ENCODE measurements at places on chromosomes 4 and X. TPM values are rescaled to one million over a fixed set of nuclear protein-coding genes. Genes with fewer than 3 reads are reported as not detected.

LONRF3 gene
- 5.5 TPM for total RNA-seq

TMEM35A gene
- 1.1 TPM for total RNA-seq

PDE6B gene
- 10.7 TPM for total RNA-seq

TNMD gene
- 0.63 TPM for total RNA-seq

PPEF2 gene
- not detected for total RNA-seq

GRCh38 chr4:152558396-152558795 is 22.5 kb upstream of the FBXW7 start:
- DNase-seq: no peak

DNA sequence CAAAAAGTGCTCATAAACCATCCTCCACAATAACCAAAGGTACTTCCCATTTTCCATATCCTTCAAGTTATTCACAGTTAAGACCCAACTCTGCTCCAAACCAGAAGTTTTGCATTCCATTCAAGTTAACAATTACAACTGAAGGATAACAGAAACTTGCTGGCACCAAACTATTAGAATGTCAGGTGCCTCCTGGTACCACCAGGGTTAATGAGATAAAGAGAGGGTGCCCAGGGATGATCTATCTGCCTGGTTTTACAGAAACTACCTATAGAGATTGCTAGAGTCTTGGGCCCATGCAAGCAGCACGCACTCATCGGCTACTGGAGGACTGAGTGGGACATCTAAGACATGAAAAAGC is 114.6 kb downstream of the RBM47 start:
- DNase-seq: peak; percentile 27

- DNase-seq: no peak
Measured at GRCh38 chr4:72388521-72388920, 180.5 kb downstream of the ADAMTS3 start.

DNA sequence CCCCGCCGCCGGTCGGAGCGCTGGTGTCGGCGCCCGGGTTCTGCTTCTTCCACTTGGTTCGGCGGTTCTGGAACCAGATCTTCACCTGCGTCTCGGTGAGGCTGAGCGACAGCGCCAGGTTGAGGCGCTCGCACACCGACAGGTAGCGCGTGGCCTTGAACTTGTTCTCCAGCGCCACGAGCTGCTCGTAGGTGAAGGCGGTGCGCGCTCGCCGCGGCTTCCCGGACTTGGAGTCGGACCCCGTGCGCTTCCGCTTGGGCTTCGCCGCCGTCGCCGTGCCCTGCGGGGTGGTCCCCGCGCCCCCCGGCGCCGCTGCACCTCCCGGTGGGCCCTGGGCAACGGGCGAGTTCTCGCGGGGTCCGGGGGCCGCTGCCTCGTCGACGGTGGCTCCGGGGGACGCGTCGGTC is 3.1 kb downstream of the NKX1-1 start:
- peak; percentile 10 for DNase-seq

DNA sequence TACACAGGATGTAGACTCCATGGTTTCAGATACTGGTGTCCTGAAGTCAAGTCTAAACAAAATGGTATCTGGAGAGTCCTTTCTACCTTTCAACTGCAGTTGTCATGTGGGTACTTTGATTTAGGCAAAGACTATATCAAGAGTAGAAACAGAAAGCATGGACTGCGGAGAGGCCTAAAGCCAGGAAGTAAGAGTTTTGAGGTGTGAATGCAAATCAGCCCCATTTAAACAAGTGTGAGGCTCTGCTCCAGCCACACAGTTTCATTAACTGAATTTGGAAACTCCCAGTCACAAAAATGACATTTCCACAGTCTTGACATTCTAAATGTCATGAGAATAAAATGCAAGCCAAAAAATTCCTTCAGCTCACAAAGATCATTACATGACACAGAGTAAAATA is 87.2 kb upstream of the MCF2 start:
- DNase-seq: no peak

DNA sequence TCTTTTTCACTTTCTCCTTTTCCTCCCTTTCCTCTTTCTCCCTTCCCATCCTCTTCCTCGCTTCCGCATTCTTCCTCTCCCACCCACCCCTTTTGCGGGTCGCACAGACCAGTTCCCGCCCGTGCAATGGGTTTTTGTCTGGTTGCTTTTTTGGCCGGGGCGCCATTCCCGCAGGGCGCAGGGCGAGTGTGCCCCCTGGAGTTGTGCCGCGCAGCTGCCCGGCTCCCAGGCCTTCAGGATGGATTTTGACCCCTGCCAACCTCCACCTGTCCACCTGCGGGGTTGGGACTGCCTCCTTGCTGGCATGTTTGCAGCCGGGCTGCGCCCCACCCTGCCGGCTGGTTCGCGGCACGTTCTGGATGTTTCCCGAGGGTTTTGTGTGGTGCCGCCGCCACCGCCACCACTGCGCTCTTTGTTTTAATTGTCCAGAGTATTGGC is 578 bp upstream of the SEL1L3 start:
- DNase-seq: peak; percentile 77

- DNase-seq: no peak
Measured at GRCh38 chr4:101175896-101176676, 171.2 kb downstream of the PPP3CA start.

GRCh38 chr4:143188136-143189088 is 3.7 kb downstream of the USP38 start:
- no peak for DNase-seq

- no peak for DNase-seq
Measured at GRCh38 chrX:45322382-45322781, 121.7 kb upstream of the DIPK2B start.

- peak; percentile 78 for DNase-seq
Measured at GRCh38 chr4:7970361-7970946, 30.8 kb upstream of the AFAP1 start.

DNA sequence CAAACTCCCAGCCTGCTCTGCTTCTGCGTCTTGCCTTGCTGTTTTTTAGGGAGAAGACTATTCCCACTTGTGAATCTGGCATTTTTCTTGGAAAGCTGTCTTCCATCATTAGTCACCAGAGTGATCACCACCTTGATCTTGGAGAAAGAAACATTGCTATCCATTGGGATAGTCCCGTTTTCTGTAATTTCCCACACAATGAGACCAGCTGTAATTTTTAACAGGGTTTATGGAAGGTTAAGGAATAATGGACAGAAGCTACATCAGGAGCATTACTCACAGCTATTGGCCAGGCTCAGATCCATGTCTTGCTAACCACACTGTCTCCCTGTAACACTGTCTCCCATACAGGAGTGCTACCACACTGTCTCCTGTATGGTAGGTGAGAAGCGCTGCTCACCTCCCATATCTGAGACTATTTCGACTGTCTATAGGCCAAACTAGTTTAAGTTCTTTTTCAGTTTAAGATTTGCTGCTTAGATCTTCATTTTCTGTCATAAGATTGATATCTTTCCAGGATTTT is 523.0 kb downstream of the SPRY1 start:
- no peak for DNase-seq

- peak; percentile 59 for DNase-seq
Measured at GRCh38 chrX:43656005-43656494, at the start of gene MAOA. MAOA (plus strand) TSS chrX:43656299; CDS start chrX:43656342, 43 bp downstream.
